AG09319 (cell line): ENCODE measurements at places on chromosomes 7 and 10.

GRCh38 chr7:128115336-128115820 lies 84.1 kb upstream of the LRRC4 start:
- no peak for DNase-seq

DNA sequence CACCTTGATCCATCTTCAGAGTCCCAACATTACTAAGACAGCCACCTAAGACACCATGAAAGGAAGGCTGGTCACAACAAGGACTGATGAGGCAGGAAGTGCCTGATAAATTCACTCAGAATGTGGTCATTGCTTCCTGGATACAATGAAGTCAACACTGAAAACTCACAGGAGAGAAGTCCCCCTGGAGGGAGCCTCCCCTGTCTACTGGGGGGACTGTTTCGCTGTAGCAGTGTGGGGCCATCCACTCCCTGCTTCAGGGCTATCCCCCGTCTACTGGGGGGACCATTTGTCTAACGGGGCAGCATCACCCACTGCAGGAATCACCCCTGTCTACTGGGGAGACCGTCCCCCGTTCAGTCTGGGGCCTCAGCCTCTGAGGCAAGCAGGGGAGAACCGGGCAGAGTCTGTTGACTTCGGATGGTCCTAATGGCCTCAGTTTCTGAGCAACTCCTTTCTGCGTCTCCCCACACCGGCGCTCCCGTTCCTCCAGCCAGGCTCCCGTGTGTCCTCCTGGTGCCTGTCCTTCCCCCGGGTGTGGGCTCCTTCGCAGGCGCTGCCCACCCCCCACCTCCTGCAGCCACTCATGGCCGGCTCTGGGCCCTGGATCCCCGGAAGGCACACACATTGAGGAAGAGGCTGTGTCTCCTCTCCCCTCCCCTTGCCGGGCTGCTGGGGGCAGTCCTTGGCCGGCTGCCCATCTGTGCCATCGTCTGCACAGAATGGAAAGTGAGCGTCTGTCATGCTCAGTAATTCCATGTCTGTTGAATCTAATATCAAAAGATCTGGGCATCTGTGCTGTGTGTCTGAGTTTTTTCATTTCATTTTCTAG lies 59.9 kb upstream of the DNAJB6 start:
- DNase-seq = no peak

- no peak for DNase-seq
Observed at GRCh38 chr10:126565441-126565840, 105.1 kb downstream of the C10orf90 start.

GRCh38 chr7:106413446-106413845 lies 128.7 kb upstream of the NAMPT start:
- DNase-seq = no peak

- no peak for DNase-seq
Observed at GRCh38 chr7:133699386-133699785, 427.8 kb upstream of the LRGUK start.

DNA sequence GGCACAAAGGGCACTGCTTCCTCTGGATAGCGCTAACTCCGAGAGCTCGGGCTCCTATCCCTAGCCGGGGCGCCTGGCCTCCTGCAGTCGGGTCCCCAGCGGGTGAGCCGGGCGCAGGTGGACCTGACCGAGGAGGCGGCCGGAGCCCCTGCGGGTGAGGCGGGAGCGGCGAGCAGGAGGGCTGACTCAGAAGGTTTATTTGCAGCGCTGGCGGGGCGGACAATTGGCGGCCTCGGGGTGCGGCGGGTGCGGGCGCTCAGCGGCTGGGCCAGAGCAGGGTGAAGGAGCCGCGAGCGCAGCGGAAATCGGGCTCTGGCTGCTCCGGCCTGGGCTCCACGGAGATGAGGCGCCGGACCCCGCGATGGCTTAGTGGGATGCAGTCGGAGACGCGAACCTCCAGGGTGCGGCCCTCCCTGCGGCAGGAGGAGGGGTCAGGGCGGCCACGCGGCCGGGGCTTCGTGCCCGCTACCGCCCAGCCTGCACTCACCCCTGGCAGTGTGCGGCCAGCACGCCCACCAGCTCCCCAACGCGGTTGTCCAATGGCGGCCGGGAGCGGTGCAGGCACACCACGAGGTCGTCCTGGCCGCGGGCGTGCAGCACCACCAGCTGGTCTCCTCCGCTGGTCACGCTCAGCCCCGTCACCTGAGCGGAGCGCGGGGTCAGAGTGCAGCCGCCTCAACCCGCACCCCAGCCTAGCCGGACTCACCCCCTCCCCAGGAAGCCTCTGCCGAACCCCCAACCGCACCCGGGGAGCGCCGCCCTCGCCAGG lies 16.1 kb downstream of the MYO1G start:
- DNase-seq = no peak

DNA sequence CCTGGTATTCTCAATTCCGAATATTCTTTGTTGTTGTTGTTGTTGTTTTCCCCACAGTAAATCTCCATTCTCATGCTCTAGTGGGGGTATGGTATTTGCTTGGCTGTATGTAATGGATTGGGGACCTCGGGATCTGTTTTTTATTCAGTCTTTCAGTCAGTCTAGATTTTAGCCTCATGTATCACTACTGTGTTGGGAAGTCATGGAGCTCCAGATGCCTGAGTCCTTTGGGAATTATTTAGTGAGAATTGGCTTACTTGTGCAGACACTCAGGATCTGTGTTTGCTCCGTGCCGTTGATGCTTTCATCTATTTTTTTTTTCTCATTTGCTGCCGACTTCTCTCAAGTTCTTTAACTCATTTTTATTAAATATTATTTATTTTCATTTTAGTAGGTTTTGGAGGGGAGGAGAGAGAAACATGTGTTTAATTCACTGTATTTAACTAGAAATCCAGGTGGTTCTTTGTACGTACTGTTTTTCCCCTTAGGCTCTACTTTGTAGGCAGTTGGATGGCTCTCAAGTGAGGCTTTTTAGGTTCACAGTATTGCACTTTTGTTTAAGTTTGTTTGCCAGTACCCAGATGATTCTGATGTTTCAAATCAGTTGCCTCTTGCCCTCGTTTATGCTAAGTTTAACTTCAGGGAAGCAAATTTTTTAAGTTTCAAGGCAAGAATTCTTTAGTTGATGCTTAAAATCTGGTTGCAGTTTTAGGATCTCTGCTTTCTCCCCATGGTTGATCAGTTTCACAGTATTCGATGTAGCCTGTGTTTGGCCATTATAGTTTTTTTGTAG lies 36.9 kb downstream of the ZNRF2 start:
- no peak for DNase-seq

- DNase-seq = no peak
Observed at GRCh38 chr7:55246171-55246570, 119.0 kb upstream of the LANCL2 start.

DNA sequence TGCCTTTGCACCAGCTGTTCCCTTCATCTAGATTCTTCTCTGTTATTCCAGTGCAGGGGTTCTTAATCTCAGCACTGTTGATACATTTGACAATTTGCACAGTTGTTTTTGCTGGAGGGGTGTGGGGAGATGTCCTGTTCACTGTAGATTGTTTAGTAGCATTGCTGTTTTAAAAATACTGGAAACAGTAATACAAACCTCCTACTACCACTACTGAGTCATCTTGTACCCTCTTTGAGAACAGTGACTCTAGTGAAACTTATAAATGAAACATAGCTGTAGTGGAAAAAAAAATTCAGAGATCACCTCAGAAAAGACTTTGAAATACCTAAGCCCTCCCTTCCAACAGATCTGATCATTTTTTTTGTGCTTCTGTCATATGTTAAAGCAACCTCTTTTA lies 154.8 kb upstream of the TMEM196 start:
- DNase-seq = no peak

DNA sequence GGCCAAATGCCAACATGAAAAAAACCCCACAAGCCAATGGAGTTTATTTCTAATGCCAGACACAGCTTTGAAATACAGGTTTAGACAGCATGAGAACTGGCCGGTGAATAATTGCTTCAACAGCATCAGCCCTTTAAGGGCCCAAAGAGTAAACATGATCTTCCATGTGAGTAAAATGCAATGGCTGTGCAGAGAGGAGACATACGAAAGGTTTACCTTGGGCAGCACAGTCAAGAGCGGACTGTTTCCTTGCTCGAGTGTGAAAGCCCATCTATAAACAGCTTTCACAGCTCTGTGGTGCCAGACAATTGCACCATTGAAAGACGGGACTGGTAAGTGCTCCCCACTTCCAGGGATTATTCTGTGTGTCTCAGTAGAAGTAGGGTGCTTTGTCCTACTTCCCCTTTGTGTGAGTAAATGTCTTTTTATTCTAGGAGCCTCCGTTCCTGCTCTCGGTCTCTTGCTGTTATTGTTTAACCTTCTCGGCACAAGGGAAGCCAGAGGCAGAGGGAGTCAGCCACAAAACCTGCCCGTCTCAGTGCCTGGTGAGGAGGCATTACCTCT lies 77.8 kb upstream of the KAT6B start:
- no peak for DNase-seq

DNA sequence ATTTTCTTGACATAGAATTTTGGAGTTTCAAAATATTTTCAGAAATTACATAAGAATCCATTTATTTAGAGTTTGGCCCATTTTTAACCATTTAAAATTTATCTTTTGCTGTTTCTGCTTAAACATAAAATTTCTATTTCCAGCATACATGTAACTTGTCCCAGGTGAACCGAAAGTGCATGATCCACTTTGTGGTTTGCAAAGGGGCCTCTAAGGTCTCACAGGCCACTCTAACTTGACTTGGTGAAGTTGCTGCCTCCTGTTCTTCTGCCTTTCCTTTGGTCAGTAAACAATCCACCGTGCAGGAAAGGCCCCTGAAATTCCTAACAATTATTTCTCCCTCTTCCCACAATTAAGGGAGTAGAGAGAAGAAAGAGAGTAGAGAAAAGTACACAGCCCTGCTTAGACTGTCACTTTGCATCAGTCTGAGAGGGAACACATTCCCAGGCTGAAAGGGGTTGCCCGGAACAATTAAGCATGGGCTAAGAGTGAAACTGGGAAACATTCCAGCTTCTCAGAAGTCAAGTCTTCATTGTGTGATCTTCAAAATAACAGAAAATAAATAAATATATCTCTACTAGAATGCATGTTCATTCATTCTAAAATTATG lies 79.5 kb upstream of the SEMA3A start:
- no peak for DNase-seq

DNA sequence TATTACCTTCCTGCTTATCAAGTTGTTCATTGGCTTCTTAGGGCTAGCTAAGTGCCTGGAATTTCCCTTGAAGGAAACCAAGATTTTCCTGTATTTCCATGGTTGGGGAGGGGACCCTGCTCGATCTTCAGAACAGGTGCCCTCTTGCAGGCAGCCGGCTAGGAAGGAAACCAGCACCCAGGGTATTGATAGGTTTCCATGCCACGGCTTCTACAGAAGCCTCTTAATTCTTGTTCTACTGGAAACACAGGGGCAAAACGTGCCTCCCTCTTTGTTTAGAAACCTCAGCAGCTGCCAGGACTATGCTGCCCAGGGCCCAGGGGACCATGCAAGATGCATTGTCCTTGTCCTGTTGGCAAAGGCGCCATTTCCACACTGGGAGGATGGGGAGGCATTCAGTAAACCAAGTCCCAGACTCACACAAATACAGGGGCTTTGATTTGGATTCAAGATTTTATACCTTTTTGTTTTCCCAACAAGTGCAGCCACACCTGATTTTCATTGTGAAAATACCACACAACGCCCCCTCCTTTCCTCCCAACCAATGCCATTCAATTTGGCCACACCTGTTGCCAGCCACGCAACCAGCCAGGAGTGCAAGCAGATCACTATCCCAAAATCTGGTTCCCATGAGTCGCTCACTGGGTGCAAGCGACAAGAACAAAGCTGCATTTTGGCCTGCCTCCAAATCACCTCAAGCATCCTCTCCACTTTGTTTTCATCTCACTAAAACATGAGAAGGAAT lies 29.6 kb downstream of the C10orf71 start:
- DNase-seq = no peak

GRCh38 chr7:116762971-116763370 lies 91.0 kb downstream of the MET start:
- DNase-seq = no peak

GRCh38 chr10:35092851-35093250 lies 2.7 kb upstream of the CUL2 start:
- no peak for DNase-seq

DNA sequence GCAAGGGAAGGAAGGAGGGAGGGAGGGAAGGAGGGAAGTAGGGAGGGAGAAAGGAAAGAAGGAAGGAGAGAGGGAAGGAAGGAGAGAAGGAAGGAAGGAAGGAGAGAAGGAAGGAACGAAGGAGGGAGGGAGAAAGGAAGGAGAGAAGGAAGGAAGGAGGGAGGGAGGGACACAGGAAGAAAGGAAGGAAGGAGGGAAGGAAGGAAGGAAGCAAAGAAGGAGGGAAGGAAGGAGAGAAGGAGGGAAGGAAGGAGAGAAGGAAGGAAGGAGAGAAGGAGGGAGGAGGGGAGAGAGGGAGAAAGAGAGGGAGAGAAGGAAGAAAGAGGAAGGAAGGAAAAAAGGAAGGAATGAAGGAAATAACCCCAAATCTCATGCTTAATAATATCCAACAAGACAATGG lies 630.6 kb downstream of the GRID1 start:
- no peak for DNase-seq

DNA sequence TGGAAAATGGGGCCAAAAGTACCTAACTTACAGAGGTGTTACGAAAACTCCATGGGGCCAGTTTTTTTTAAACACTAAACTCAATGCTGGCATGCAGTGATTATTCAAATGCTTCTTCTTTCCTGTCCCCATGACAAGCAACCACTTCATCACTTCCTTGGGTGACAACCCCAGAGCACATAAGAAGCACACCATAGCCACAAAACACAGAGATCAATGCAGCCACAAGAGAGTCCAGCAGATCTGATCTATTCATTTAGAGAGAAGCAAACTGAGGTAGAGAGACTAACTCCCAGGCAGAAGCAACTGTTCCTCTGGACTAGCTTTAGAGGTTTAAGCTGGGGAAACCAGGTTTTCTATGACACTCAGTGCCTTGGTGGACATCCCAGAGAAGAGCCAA lies 180.0 kb downstream of the GRID1 start:
- no peak for DNase-seq

- DNase-seq = no peak
Observed at GRCh38 chr10:132332433-132332754, 401 bp downstream of the LRRC27 start.

DNA sequence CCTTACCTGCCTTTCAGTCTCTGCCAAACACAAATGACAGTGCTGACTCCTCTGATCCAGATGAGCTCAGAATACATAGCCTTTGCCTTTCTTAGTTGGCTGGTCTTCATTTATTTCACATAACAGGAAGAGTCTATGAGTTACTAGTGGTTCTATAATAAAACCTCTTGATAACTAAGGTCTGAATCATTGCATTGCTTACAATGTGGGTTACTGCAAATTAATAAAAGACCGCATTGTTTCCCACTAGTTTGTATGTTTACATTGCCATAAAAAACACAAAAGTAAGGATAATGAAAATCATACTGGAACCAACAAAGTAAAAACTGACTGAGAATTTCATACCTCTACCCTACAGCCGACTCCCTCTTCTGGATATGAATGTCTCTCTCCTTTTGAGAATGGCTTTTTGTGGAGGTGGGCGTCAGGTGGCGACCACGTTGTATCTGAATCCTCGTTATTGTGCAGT lies 62.0 kb upstream of the AKR1E2 start:
- peak; percentile 61 for DNase-seq

DNA sequence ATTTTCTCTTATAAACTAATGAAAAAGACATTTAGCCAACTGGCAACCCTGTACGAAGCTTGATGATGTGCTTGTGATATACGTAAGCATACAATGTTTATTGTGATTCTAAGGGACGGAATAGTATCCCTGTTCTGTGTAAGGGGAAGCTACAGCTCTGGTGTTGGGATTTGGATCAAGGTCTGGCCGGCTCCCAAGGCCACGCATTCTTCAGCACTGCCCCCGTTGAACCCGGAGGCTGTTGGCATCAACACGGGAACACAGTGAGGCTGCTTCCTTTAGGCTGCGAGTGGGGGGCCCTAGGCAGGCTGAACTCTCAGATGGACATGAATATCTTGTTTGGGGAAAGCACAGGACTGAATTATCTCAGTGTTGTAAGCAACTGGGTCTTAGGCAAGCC lies 180.6 kb downstream of the CAMK1D start:
- DNase-seq = no peak
